T1000 (cell line): ENCODE measurements at places on chromosomes 16 and 17.

DNA sequence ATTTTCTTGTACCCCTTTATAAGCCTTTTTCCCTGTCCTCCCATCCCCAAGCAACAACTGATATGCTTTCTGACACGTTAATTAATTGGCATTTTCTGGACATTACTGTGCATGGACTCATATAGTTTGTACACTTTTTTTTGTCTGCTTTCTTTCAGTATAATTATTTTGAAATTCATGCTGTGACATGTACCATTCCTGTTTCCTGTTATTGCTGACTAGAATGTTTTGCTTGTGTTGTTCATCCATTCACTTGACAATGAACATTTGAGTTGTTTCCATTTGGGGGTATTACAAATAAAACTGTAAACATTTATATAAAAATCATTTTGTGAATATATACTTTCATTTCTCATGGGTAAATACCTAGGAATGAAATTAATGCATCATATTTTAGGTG lies 50.6 kb downstream of the RBBP6 start:
- DNase-seq: no peak

DNA sequence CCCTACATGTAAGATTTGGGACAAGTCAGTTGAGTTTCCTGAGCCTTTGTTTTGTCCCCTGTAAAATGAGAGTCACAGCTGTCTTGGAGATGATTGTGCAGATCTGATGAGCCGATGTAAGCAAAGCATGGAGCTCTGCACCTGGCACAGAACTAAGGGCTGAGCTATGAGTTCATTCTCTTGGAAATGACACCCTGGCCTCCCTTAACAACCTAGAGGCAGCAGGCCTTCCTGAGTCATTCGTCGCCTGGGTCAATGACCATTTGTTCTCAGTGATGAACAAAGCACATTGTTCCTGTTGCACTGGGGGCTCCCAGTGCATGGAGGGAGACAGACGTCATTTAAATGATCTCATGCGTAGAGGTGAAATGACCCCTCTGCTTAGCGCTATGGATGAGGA lies 62.8 kb upstream of the GCSH start:
- DNase-seq: no peak

GRCh38 chr17:16381496-16381820 lies 567 bp downstream of the UBB start:
- no peak for DNase-seq

- DNase-seq: peak; percentile 3
These were observed 256.0 kb upstream of the ELAC2 start for GRCh38 chr17:13273806-13274205.

DNA sequence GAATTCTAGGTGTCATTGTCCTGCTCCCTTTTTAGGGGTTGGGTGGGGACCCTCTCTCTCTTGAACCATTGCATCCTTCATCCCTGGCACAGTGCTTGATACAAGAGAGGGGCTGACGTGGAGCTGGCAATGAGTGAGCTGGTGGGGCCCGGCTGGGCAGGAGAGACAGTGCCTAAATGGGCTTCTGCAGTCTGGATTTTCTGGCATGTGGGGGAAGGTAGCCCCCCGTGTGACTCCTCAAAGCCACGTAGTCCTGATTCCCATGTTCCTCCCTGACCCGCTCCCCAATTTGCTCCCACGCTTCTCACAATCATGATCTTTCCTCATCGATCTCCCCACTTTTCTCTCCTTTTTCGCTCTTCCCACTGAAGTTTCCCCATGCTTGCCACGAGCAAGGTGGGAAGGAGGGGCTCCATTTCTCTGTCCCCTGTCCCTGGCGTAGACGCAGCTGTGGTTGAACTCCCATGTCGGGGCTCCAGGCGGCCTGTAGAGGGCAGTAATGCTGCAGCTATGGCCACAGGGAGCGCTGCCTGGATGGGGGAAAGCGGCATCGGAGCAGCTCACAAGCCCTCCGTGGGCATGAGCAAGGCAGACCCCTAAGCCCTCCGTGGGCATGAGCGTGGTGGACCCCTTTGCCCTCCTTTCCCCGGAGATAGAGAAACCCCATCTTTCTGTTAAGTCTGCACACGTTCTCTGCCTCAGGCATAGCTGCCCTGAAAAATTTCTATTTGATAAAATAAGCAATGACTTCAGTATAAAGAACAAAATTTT lies 47.5 kb downstream of the HAPSTR1 start:
- DNase-seq: no peak
